NCI-H524 (cell line): ENCODE measurements at places on chromosomes 7 and 10.
A peak's percentile ranks its signal among the peaks of the same experiment; 100 is the strongest.

DNA sequence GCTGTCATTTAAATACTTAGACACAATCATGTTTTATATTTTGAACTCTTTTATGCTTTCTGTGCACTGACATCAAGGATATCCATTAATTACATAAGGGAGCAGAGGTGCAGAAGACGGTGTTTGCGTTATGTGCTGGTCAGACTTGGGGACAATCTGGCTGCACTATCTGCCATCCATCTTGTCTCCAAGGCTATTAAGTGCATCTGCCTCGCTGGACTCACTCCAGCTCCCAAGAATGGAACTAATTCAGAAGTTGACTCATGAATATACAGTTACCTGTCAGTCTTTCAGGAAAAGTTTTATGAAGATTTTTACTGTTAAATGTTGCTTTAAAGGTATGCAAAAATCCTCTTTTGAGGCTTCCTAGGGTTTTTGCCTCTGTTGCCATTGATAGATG is 391.0 kb downstream of the SUGCT start:
- DNase-seq = no peak

GRCh38 chr7:1794888-1795542 is 124.9 kb downstream of the ELFN1 start:
- no peak for DNase-seq

DNA sequence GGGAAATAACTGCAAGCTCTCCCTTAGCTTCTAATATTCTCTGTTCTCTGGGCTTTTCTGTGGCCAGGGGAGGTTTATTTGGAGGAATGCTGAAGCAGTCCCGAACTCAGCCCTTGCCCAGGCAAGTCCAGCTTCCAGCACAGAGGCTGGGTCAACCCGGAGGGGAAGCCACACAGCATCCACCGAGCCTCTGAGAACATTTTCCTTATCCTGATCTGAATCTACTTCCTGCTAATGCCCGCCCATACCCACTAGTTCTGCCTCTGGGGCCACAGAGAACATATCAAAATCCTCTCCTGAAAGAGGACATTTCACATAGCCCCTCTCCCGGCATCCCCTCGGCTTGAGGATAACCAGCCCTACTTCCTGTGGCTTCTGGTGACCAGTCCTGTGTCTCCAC is 31.1 kb downstream of the SH3PXD2A start:
- DNase-seq = no peak

DNA sequence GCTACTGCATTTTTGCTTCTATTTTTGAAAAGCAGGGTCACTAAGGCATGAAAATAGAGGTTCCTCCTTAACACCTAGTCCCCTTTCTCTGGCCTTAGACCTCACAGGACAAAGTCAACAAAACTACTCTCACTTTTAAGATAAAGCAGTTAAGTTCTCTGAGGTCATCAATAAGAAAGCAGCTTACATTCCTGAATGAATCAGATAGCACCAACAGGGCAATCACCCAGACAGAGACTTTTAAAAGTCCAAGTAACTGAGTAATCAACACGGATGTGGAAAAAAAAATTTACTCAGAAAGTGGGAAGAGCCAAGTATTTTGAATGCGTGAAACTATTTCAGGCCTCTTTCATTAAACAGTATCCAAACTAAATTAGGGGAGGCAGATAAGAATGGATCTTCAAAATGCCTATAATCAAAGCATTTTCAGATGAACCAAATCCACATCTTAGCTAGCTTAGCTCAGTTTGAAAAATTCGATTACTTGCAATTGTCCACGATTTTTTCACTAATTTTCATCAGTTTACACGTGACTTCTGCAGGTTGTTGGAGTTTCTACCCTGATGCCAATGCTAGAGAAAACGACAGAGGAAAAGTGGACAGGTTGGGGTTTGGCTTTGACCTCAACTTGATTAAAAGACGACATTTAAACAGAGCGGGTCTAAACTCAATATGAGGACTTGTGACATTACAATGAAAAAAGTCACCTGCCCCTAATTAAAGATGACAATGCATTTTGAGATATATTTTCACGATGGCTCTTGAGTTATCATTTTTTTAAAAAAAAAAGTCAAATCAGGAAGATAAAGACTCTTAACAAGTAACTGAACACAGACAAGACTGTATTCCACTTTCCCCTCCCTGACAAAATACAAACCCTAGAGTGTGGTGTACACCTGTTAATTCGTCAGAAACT is 1.6 kb downstream of the BEND7 start:
- no peak for DNase-seq

- DNase-seq = no peak
Observed at GRCh38 chr10:69786791-69787190, 14.9 kb upstream of the COL13A1 start.

DNA sequence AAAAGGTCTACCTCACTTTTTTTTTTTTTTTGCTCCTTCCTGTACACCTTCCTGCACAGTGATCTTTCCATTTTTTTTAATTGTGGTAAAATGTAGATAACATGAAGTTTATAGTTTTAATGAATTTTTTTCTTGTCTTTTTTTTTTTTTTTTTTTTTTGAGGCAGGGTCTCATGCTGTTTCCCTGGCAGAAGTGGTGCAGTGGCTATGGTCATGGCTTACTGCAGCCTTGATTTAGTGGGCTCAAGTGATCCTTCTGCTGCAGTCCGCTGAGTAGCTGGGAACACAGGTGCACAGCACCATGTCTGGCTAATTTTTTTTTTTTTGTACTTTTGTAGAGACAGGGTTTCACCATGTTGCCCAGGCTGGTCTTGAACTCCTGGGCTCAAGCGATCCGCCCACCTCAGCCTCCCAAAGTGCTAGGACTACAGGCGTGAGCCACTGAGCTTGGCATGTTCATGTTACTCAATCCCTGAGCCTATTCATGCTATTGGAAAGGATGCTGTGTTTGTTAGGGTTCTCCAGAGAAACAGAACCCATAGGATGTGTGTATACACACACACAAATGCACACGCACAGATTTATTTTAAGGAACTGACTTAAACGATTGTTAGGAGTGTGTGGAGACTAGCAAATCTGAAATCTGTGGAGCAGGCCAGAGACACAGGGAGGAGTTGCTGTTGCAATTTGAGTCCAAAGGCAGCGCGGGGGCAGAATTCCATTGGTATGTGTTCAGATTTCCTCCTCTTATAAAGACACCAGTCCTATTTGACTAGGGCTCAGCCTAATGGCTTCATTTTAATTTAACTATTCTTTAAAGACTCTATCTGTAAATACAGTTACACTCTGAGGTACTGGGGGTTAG is 29.1 kb downstream of the GALNT11 start:
- DNase-seq = no peak

DNA sequence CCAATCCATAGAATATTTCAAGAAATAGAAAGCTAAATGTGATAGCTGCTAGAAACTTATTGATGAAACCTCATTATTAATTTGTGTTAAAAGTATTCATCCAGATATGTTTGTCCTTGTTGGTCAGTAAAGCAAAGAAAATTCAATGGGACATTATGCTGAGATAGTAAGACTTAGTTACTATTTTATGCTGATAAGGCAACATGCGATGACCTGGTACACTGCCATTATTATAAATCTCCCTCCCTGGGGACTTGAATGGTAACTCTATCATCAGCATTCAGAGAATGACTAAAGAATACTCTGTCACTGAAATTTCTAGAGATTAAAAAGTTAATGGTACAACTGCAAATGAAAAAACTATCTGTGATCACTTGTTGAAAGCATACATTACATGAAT is 54.9 kb downstream of the ARHGAP12 start:
- no peak for DNase-seq

- no peak for DNase-seq
Observed at GRCh38 chr7:126443951-126444350, 808.8 kb downstream of the GRM8 start.

GRCh38 chr7:121429798-121430197 is 33.7 kb upstream of the FAM3C start:
- no peak for DNase-seq

- DNase-seq = no peak
Observed at GRCh38 chr7:139642283-139642682, 118.8 kb downstream of the CLEC2L start.

DNA sequence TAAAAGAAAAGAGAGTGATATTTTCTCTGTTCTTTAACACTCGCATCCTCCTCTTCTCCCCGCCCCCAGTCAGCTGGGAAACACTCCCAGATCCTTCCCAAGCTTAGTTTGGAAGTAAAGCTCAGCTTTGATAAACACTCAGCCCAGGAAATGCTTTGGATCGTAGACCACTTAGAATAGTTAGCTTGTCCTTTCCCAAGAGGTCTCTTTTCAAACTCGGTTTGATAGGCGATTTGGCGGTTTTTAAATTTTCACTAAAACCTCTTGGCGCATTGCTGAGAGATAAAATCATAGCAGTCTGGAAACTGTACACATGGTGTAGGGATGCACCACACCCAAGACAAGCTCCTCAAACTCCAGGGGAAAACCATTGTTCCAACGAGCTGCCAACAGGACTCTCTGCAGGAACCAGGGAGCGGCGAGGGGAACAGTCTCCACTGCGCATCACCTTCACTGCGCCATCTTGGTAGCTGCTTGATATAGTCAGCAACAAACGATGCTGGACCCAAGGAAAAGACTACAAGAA is 22.3 kb downstream of the SMURF1 start:
- DNase-seq = no peak

GRCh38 chr7:98329791-98330373 is 48.4 kb downstream of the BRI3 start:
- DNase-seq = no peak

- DNase-seq = no peak
Observed at GRCh38 chr7:149097088-149097487, 6.6 kb upstream of the ZNF786 start.

DNA sequence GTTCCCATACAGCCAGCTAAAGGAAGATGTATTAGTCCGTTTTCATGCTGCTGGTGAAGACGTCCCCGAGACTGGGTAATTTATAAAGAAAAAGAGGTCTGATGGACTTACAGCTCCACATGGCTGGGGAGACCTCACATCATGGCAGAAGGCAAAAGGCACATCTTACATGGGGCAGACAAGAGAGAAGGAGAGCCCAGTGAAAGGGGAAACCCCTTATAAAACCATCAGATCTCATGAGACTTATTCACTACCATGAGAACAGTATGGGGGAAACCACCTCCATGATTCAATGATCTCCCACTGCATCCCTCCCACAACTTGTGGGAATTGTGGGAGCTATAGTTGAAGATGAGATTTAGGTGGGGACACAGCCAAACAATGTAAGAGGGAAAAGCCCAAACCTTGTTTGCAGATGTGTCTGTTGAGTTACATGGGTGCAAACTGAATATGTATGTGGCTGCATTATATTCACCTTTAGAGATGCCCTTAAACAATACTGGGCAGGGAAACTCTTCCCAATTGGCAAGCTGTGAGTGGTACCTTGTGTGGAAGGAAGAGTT is 13.1 kb upstream of the BRAF start:
- DNase-seq = no peak

DNA sequence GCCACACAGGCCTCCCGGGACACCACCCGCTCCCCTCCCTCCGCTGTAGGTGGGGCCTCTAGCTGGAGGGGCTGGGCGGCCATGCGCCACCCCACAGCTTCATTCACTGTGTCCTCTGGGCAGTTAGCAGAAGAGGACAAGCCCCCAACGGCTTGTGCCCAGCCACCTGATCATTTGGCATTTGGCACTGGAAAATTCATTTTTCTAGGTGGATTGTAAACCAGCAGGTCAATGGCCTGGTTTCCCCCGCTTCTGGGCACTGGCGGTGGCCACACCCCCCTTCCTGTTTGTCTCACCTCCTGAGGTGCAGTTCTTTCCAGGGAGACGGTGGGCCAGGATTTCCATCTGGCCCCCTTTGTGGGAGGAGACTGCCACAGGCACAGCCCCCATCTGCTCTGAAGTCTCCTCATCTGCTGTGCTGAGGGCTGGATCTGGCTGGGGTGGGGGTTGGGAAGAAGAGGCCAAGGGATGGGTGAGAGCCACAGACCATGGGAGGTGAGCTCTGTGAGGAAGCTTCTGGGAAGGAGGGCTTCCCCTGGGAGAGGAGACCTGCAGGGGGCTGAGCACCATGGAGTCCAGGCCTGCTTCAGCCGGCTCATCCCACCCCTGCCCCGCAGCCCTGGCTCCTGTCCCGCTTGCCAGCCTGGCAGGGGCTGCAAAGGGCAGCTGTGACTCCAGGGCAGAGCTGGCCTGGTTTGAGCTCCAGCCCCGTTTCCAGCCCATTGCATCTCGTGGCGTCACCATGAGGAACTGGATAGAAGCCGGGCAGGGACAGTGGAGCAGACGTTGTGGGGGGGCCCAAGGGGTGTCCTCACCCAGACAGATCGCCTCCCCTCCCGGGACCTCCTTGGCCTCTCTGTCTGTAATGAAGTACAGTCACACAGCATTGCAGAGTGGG is 40.1 kb upstream of the SLC29A3 start:
- DNase-seq = peak; percentile 31

GRCh38 chr7:132343199-132343598 is 233.1 kb downstream of the PLXNA4 start:
- DNase-seq = no peak

GRCh38 chr7:35185908-35186731 is 67.8 kb downstream of the TBX20 start:
- peak; percentile 82 for DNase-seq

DNA sequence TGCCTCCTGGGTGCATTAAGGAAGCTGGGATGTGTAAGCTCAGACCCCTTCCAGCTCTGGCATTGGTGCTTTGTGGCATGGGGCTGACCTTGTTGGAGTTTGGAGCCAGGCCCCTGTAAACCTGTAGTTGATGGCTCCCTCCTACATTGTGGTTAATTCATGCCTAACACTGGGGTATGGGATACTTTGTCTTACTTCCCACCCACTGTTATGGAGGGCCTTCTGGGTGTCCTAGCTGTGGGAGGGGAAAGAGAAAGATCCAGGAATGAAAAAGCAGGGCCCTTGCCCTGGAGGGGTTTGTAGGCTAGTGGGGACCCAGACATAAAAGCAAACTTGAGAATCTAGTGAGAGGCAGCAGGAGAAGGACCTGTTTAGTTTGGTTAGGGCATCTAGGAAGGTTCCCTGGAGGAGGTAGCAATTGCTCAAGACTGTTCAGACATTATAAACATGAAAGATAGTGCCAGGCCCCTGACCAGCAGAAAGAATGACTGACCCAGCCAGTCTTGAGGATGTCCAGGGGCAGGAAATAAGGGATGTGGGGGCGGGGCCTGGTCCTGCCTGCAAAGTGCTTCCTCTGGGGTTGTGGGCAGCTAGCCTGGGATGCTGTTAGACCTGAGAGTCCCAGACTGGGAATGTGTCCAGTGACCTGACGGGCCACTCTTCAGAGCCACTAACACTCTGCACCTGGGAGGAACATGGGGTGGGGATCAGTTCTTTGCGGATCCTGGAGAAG is 6.6 kb downstream of the ADAMTS14 start:
- no peak for DNase-seq

- no peak for DNase-seq
Observed at GRCh38 chr10:102602272-102603045, 41.8 kb upstream of the TRIM8 start.

DNA sequence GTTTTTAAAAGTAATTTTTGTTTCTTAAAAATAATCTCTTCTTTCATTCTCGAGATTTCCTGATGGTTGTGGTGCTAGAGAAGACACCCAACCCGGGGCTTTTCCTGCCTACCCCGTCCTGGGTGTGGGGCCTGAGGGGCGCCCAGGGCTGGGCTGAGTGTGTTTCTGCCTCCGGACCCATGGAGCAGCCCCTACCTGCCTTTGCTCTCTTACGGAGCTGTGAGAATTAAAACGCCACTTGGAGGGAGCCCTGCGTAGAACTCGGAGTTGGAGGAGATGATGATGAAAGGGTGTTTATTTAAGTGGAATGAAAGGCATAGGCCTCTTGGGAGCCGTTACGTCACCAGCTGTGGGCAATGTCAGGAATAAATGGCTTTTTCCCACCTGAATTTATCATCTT is 261.8 kb upstream of the SHH start:
- no peak for DNase-seq

GRCh38 chr10:49632406-49633317 is 18.8 kb downstream of the CHAT start:
- no peak for DNase-seq

GRCh38 chr10:77927402-77928246 is 1.1 kb upstream of the DLG5 start:
- DNase-seq = no peak
